ACHN (cell line): ENCODE measurements at places on chromosomes 6 and 20.

GRCh38 chr6:41938590-41939175 is 2.9 kb downstream of the CCND3 start:
- DNase-seq, result no peak

DNA sequence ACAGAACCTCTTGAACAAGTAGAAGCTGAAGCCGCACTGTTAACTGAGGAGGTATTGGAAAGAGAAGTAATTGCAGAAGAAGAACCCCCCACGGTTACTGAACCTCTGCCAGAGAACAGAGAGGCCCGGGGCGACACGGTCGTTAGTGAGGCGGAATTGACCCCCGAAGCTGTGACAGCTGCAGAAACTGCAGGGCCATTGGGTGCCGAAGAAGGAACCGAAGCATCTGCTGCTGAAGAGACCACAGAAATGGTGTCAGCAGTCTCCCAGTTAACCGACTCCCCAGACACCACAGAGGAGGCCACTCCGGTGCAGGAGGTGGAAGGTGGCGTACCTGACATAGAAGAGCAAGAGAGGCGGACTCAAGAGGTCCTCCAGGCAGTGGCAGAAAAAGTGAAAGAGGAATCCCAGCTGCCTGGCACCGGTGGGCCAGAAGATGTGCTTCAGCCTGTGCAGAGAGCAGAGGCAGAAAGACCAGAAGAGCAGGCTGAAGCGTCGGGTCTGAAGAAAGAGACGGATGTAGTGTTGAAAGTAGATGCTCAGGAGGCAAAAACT is 40.1 kb downstream of the ZBTB2 start:
- no peak for DNase-seq

- no peak for DNase-seq
These were observed 5.5 kb downstream of the TULP1 start for GRCh38 chr6:35507221-35507620.

GRCh38 chr6:17881085-17881858 is 106.2 kb downstream of the KIF13A start:
- no peak for DNase-seq

- DNase-seq, result no peak
These were observed 47.9 kb upstream of the EPB41L1 start for GRCh38 chr20:36106606-36107005.

DNA sequence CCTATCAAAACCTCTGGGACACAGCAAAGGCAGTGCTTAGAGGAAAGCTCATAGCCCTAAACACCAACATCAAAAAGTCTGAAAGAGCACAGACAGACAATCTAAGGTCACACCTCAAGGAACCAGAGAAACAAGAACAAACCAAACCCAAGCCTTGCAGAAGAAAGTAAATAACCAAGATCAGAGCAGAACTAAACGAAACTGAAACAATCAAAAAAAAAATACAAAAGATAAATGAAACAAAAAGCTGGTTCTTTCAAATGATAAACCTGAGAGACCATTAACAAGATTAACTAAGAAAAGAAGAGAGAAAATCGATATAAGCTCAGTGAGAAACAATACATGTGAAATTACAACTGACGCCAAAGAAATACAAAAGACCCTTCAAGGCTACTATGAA is 34.8 kb upstream of the RUNX2 start:
- no peak for DNase-seq
